ENCODE measurements at places on chromosomes 4 and X.

DNA sequence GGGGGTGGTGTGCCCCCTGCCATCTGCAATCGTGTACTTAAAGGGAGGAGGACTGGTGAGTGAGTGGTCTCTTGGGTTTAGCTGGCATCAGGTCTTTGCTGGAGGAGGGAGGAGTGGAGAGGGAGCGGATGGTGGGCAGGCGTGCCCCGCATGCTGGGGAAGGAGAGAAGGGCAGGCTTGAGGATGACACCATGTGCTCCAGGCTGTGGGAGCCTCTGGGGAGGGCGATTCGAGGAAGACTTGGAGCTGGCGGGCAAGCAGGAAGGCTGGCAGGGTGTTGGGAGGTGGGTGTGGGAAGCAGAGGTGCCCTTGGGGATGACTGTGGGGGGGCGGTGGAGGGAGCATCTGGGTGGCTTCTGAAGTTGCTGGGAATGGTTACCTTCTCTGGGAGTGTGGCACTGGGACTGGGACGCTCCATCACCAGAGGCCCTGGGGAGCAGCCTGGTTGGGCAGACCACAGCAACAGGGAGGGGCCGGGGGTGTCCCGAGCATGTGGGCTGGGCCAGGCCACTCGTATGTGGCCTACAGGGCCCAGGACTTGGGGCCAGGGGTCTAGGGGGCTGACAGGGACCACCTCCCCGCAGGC, 30.8 kb upstream of the AFAP1 start:
- no peak for DNase-seq

GRCh38 chrX:50967736-50968135, 57.2 kb downstream of the BMP15 start:
- DNase-seq: no peak

- no peak for DNase-seq
Measured at GRCh38 chr4:52715914-52716313, 35.3 kb downstream of the ERVMER34-1 start.

- no peak for DNase-seq
Measured at GRCh38 chrX:153828308-153828707, 2.0 kb downstream of the PDZD4 start.

- DNase-seq: no peak
Measured at GRCh38 chr4:103996637-103997036, 276.9 kb upstream of the TACR3 start.

- DNase-seq: no peak
Measured at GRCh38 chr4:108783665-108784463, 21.0 kb upstream of the ETNPPL start.

DNA sequence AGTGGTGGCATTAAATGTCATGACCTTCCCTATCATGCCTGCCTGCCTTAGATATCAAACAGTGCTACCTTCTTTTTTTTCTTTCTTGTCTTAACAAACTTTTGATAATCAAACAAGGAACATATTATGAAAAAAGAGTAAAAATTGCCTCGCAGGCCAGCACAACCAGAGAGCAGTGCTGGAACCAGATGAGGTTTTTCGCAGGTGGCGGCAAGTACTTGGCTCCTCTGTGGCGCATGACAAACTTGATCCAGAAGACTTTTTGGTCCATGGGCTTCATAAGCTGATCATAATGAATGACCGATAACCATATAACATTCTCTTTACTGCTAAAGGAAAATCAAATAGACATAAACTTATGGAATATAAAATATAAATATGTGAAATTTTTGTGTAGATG, 61.8 kb downstream of the UGT2B10 start:
- DNase-seq: no peak

- no peak for DNase-seq
Measured at GRCh38 chrX:129696463-129697155, 41.9 kb upstream of the APLN start.

DNA sequence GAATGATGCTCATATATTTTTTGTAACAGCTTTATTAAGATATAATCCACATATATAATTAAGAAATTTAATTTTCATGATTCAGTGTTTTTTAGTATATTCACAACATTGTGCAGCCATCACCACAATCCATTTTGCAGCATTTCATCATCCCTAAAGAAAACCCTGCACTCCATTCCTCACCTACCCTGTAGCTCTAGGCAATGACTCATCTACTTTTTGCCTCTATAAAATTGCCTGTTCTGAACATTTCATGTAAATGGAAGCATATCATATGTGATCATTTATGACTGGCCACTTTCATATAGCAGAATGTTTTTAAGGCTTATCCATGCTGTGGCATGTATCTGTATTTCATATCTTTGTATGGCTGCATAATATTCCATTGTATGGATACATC, 339.9 kb downstream of the MAPK10 start:
- DNase-seq: no peak

DNA sequence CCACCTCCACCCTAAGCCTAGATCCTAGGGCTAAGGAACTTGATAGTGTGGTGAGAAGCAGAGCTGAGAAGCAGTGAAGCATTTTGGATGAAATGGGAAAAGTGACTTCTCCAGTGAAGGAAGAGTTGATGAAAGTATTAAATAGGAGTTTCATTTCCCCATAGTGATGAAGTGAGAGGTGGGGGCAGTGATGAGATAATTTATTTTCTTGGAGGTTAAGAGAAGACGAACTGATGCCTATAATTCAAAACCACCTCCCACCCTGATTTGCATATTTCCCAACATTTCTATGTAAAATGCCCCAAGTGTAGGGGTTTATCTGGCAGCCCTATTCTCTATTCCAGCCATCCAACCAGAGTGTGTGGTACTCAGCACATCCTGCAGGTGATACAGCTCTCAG, 6.3 kb downstream of the LONRF3 start:
- no peak for DNase-seq

- DNase-seq: no peak
Measured at GRCh38 chr4:39255871-39256270, 73.5 kb downstream of the WDR19 start.

- DNase-seq: no peak
Measured at GRCh38 chrX:154775419-154776349, 13.0 kb downstream of the DKC1 start.

DNA sequence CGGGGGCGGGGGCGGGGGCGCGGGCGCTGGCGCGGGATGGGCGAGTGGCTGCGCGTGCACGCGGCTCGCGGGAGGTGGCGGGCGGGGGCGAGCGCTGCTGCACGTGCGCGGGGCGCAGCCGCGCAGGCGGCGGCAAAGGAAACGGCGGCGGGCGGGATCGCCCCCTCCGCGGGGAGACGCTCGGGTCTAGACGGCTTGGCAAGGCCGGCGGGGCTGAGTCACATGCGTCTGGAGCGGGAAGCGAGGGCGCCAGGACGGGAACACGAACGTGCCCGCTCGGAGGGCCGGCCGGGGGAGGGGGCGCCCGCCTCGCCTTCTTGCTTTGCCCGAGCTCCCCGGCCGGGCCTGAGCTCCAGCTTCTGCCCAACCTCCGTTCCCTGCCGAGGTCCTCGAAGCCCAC, 4.3 kb upstream of the HAUS7 start:
- no peak for DNase-seq

GRCh38 chr4:137739391-137739790, 207.1 kb upstream of the PCDH18 start:
- no peak for DNase-seq

DNA sequence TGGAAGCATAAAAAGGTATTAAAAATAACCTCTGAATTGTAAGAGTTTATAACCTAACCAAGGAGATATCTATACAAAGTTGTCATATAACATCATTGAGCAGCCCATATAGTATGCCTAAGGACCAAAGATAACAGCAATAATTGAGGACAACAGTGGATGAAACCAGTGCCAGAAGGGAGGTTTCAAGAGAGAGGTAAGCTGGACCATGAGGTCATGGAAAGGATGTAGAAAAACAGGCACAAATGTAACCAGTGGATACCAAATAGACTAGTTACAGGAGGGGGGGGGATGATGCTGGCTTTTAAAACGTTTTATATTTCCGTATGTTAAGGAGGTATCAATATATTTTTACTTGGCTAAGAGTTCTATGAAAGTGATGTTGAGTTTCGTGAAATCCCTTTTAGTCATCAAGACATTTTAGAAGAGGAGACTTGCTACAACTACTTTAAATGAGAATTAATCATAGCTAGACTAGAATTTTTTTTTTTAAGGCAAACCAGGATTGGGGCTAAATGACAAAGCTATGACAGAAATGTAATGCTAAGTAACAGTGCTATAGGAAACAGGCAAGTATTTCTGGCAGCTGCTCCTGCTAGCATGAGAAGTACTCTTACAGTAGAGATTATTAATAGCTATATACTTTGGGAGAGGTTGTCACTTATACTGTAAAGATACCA, 161.1 kb downstream of the FBXW7 start:
- no peak for DNase-seq

GRCh38 chrX:1486749-1487361, 34.1 kb upstream of the ASMTL start:
- DNase-seq: no peak

- DNase-seq: no peak
Measured at GRCh38 chr4:174177536-174177935, 105.9 kb downstream of the FBXO8 start.

DNA sequence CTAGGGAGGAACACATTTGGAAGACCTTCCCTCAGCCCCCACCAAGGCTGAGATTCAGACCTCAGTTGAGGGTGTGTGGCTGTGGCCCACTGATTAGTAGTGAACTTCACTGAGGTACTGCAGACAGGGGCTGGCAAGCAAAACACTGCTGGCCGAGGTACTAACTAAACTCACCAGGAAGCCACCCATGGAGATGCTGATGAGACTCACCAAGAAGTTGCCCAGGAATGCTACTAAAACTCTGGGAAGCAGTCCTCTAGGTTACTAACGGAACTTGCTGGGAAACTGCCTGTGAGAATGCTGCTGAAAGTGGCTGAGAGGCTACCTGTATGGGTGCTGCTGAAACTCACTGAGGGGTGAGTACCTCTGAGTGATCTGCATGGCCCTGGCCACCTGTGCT, 372.4 kb upstream of the RPS6KA3 start:
- DNase-seq: no peak

- no peak for DNase-seq
Measured at GRCh38 chr4:155590796-155591585, 75.7 kb upstream of the GUCY1A1 start.

GRCh38 chrX:98931216-98931615, 1478.9 kb downstream of the PCDH19 start:
- DNase-seq: no peak
